ENCODE measurements at places on chromosomes 11 and 22.

DNA sequence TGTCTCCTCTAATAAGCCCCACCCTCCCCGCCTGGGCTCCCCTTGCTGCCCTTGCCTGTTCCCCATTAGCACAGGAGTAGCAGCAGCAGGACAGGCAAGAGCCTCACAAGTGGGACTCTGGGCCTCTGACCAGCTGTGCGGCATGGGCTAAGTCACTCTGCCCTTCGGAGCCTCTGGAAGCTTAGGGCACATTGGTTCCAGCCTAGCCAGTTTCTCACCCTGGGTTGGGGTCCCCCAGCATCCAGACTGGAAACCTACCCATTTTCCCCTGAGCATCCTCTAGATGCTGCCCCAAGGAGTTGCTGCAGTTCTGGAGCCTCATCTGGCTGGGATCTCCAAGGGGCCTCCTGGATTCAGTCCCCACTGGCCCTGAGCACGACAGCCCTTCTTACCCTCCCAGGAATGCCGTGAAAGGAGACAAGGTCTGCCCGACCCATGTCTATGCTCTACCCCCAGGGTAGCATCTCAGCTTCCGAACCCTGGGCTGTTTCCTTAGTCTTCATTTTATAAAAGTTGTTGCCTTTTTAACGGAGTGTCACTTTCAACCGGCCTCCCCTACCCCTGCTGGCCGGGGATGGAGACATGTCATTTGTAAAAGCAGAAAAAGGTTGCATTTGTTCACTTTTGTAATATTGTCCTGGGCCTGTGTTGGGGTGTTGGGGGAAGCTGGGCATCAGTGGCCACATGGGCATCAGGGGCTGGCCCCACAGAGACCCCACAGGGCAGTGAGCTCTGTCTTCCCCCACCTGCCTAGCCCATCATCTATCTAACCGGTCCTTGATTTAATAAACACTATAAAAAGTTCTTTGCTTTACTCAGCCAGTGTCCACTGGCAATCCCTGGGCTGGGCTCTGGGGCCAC lies 14.4 kb downstream of the TSKU start:
- DNase-seq, result no peak

GRCh38 chr22:24706054-24706453 lies 68.5 kb downstream of the PIWIL3 start:
- no peak for DNase-seq

DNA sequence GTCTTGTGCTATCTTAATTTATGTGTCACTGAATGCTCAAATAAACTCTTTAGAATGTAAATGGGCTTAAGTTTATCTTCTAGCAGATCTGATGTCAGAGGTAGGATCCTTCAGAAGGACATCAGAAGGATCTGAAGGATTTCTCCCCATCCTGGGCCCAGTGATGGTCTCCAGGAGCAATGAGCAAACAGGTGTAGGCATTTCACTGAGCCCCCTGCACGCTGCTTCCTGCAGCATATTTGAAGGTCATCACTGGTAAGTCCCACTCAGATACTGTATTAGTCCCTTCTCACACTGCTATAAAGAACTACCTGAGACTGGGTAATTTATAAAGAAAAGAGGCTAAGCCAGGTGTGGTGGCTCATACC lies 4.5 kb downstream of the GSTP1 start:
- no peak for DNase-seq

DNA sequence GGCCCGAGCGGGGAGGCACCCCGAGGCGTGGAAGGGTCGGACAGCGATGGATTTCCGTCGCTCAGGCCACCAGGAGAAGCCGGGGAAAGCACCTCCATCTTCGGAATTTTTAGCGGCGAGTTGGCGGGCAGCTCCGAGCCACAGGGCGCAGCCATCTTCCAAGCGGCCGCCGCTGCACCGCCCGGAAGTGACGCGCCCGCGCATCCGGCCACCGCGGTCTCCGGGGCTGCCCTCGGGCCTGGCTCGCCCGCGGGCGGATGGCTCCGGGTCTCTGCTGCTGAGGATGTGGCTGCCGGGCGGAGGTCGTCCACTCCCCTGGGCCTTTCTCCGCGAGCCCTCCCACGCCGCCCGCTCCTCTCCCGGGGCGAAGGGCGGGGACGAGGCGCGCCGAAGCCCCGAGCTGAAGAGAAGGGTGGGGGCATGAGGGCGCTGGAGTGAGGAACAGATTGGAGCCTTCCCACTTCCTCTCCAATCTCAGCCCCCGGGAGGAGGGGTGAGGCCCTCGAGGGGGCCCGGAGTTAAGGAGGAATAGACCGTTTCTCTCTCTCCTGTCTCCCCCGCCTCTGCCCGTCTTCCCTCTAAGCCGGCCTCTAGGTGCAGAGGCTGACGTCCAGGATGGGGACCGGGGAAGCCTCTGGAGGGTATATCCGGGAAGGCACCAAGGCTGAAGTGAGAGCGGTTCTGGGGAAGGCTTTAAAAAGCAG lies at the start of gene MSANTD2:
Gene MSANTD2 (minus strand): TSS at position 181 of the 704 bp plus-strand sequence. CDS start 26 bp downstream, at position 155.
- peak; percentile 97 for DNase-seq

GRCh38 chr22:50018608-50019285 lies 6.2 kb upstream of the IL17REL start:
- DNase-seq, result no peak

DNA sequence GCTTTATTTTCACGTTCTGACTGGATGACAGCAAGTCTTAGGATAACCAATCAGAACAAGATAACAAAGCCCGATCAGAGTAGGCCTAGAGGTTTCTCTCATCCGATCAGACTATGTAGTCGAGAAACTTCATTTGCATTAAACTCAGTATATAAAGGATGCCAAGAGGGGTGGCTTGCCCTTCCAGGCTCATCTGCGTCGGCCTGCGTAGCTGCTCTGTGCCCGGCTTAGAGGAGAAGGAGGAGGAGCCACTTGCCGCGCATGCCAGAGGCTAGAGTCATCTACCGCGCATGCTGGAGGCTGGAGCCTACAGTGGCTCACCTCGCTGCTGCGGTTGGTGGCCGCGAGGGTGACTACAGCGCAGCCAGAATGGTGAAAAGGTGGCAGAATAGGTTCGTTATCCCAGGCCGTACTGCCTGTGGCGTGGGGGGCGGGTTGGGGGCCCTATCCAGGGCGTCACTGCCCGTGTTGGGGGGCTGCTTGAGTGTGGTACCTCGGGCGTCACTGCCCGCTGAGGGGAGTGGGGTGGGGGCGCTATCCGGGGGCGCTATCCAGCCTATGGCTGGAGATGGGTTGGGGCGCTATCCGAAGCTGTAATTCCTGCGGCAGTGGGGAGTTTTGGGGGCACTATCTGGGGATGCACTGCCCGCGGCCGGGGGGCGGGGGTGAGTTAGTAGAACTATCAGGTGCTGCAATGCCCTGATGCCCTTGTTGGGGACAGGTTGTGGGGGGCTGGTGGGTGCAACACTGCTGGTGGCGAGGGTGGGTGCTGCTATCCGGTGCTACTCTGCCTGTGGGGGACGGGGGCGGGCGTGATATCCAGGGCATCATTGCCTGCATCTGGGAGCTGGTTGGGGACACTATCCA lies at the start of gene RFPL2:
Gene RFPL2 (minus strand): TSS at position 218 of the 867 bp plus-strand sequence. CDS start 2,622 bp downstream, outside the sequence.
- peak; percentile 30 for DNase-seq

DNA sequence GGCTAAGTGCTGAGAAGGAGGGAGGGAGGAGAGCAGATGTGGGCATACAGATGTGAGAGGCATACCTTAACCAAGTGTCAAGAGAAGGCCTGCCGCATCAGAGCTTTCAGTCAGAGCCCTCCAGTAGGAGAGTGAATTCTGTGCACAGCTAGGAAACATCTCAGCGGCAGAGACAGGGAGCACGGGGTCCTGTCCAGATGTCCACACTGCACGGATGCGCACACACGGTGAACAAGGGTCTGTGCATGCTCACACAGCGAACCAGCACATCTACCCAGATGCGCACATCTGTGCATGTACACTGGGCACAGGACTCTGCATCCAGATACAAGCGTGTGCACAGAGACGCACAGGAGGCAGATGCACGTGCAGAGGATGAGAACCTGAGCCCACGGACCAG lies 778.0 kb downstream of the BRD1 start:
- DNase-seq, result no peak

GRCh38 chr11:43541993-43542392 lies 138.5 kb upstream of the HSD17B12 start:
- DNase-seq, result no peak

- DNase-seq, result peak; percentile 85
Observed at GRCh38 chr22:36144886-36145541, 15.5 kb downstream of the APOL3 start.

GRCh38 chr11:69497221-69497787 lies 15.8 kb downstream of the LINC01488 start:
- DNase-seq, result peak; percentile 92

DNA sequence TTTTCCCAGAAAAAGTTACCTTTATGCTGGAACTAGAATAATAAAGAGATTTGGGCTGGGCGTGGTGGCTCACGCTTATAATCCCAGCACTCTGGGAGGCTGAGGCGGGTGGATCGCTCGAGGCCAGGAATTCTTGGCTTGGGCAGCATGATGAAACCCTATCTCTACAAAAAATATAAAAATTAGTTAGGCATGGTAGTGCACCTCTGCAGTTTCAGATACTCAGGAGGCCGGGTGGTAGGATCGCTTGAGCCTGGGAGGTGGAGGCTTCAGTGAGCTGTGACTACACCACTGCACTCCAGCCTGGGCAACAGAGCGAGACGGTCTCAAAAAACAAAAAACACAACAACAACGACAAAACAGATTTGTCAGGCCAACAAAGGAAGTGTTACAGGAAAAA lies 119.3 kb upstream of the OR9Q1 start:
- DNase-seq, result no peak

DNA sequence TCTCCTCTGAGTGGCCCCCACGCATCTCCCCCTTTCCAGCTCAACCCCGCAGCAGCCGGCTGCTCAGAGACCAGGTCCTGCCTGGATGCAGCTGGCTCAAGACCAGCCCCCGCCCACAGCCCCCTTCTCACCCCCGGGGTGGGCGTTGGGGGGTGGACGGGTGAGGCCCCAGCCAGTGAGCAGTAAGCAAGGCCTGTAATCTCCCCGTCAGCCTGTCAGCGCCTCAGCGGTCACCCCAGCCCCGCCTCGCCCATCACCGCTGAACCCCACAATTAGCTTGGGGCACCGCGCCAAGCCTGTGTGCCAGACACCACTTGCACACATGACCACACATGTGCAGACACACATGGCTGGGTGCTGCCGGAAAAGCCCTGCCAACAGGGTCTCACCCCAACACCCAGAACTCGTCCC lies 5.9 kb downstream of the PLXNB2 start:
- peak; percentile 45 for DNase-seq

GRCh38 chr22:44920183-44920582 lies 89.6 kb downstream of the PHF21B start:
- DNase-seq, result no peak

GRCh38 chr11:128195057-128195751 lies 392.2 kb downstream of the ETS1 start:
- DNase-seq, result no peak

DNA sequence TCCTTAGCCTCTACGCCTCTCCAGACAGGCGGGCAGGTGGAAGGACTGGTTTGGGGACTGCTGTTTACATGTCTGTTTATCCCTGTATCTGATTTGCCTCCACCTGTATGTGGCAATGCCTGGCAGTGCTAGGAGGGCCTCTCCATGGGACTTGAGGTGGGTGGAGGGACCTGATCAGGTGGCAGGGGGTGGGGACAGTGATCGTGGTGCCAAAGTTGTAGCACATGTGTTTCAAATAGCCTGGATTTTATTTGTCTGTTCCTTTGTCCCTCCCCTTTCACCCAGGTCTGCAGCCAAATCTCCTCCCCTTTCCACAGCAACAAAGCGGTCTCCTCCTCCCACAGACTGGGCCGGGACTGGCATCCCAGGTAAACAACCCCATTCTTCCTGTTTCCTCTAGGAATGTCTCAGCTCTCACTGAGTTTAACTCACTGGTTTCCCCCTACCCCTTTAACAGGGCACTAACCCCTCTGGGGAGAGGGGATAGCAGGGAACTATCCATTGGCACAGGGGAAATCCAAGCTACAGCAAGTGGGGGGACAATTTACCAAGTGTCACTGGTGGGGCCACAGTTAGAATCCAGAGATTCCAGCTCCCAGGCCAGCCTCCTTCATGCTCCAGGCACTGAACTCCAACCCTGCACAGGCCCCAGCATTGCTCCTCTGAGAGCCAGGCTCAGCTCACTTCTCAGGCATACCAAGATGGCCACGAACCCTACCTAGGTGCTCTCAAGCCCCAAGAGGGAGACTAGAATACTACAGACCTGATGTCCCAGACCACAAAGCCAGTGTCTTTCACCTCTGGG lies 22.9 kb upstream of the TLCD5 start:
- DNase-seq, result no peak

- no peak for DNase-seq
Observed at GRCh38 chr22:27156821-27157489, 499.6 kb downstream of the MIAT start.

DNA sequence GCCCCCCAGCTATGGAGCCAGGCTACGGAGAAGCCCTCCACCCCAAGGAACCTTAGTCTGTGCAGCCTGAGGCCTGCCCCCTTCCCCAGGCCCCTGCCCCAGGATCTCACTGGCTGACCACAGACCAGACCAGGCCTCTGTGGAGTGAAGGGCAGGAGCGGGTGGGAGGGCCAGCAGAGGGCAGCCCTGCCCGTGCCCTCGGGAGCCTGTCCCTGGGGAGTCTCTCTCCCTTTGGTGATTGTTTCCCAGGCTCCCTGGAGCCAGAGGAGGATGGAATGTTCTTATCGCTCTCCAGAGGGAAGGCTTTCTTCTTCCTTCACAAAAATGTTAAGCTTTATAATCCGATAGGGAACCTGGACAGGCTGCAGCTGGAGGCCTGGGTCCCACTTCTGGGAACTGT lies 455.3 kb downstream of the SOX6 start:
- no peak for DNase-seq

DNA sequence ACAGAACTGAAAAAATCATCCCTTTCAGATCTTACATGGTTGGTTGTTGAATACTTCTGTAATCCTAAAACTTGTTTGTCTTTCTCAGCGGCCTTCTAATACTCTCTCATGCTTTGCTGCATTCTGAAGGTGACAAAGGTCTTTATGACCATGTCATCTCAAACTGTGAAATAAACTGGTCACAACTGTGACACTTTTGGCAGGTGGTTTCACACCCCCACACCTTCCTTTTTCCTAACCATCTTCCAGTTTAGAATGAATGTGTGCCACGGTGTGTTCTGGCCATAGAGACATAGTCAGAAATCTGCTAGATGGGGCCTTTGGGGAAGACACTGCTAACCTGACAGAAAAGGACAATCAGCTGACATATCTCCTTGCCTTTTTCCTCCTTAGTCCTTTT lies 14.7 kb upstream of the RFPL3 start:
- no peak for DNase-seq

- DNase-seq, result peak; percentile 18
Observed at GRCh38 chr11:122141725-122142124, 25.7 kb upstream of the BLID start.

DNA sequence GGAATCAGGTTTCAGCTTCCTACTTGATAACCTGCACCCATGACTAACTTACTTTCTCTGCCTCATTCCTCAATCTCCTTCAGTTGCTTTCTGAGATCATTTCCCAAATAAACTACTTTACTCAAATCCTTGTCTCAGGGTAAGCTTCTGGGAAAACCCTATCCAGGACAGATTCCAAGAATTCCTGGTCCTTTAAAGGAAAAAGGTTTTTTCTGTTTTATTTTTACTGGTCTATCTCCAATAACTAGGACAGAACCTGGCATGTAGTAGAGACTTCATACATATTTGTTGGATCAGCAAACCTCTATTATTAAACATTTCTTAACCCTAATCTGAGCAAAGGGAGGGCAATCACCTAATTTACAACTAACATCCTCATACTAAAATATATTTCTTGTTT lies 910.5 kb upstream of the CHORDC1 start:
- no peak for DNase-seq

GRCh38 chr11:48013269-48013901 lies 33.0 kb downstream of the PTPRJ start:
- no peak for DNase-seq

All from eye (tissue), 1 donor.